Amniotic stem cell (primary cell): ENCODE measurements at places on chromosomes 1 and 21.

- DNase-seq, result no peak
Measured at GRCh38 chr1:232322162-232322734, 307.7 kb downstream of the SIPA1L2 start.

GRCh38 chr1:29315876-29316275 is 79.6 kb downstream of the PTPRU start:
- no peak for DNase-seq

DNA sequence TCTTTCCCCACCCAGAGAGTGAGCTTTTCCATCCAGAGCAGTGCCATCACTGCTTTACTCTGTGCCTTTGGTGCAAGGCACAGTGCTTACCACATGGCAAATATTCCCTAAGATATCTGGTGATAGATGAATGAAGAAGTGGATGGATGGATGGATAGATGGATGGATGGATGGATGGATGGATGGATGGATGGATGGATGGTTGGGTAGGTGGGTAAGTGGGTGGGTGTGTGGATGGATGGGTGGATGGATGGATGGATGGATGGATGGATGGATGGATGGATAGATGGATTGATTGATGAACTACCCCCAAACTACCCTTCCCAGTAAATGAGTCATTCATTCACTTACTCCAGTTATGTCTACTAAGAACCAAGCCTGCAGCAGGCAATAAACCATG is 42.9 kb upstream of the SLC44A3 start:
- DNase-seq, result no peak

DNA sequence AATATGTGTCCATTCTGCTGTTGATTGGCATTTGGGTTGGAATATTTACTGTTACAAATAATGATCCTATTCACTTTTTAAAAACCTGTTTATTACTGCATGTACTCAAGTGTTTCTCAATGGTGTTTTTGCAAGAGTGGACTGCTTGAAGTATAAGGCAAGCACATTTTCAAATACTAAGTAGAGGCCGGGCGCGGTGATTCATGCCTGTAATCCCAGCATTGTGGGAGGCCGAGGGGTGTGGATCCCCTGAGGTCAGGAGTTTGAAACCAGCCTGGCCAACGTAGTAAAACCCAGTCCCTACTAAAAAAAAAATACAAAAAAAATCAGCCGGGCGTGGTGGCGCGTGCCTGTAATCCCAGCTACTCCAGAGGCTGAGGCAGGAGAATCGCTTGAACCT is 276.9 kb upstream of the ADGRL4 start:
- DNase-seq, result no peak

- DNase-seq, result no peak
Measured at GRCh38 chr1:36402504-36402890, 4.8 kb upstream of the LSM10 start.

DNA sequence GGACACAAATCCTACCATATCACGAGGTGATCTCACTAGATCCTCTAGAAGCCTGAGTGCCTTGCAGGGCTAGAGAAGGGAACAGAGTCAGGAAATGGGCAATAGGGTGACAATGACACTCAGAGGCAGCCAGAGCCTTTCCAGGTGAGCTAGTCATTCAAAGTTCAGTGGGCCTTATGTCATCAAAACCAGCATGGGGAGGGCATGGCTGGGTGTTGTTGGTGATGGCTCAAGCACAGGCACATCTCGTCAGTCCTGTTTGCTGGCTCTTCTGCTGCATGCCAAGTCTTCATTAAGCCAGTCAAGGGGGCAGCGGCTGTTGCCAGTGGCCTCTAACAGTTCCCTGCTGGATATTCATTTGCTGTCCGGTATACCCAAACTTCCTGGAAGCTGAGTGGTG is 99.6 kb upstream of the USP24 start:
- no peak for DNase-seq

DNA sequence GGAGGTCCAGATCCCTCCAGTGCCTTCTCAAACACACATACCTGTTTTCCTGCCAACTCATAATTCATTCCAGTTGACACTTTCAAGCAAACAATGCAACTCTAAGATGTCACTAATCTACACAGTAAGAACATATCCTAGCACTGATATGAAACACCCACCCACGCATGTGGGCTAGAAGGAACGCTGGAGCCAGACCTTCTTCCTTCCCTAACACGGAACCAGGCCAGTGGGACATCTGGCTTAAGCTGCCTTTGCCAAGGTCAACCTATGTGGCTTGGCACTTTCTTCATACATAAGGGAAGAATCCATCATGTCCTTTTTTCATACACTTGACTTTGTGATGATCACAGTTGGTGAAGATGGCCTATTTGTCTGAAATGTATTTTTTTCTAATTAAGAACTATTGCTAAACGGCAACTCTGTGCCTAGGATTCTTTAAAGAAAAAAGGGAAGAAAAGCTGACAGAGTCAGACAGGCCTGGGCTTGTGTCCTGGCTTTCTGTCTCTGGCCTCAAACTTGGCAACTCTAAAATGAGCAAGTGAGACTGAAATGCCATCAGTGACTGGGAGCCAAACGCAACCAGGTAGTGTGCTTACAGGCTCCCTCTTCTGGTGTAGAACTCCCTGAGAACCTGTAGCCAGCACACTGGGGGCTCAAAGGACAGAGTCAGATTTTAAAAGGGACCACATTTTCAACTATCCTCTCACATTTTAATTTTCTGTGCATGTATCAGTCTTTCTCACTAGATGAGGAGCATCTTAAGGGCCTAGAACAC is 92.6 kb upstream of the BEND5 start:
- DNase-seq, result no peak

- no peak for DNase-seq
Measured at GRCh38 chr1:160402001-160402795, 1.8 kb downstream of the VANGL2 start.

- no peak for DNase-seq
Measured at GRCh38 chr1:177925006-177925405, 44.9 kb downstream of the SEC16B start.

DNA sequence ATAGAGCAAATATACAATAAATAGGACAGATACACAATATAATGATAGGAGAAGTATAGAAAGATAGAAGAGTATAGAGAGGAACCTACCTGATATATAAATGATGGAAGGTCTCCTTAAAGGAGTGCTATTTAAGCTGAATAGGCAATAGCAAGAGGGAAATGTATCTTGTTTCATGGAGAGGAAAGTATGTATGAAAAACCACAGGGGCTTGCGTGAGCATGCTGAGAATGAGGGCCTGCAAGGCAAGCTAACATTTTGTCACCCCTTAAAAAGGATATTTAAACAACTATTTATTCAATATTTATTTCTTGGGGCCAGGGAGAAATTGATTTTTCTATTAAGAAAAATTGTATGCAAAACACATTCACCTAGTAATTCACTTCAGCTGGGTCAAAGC is 150.9 kb upstream of the ZRANB2 start:
- DNase-seq, result no peak

- no peak for DNase-seq
Measured at GRCh38 chr1:23114424-23115079, 54.1 kb downstream of the LUZP1 start.

GRCh38 chr1:107286125-107286524 is 145.3 kb downstream of the NTNG1 start:
- DNase-seq, result no peak

GRCh38 chr1:27960762-27961645 is 1.2 kb downstream of the XKR8 start:
- no peak for DNase-seq

DNA sequence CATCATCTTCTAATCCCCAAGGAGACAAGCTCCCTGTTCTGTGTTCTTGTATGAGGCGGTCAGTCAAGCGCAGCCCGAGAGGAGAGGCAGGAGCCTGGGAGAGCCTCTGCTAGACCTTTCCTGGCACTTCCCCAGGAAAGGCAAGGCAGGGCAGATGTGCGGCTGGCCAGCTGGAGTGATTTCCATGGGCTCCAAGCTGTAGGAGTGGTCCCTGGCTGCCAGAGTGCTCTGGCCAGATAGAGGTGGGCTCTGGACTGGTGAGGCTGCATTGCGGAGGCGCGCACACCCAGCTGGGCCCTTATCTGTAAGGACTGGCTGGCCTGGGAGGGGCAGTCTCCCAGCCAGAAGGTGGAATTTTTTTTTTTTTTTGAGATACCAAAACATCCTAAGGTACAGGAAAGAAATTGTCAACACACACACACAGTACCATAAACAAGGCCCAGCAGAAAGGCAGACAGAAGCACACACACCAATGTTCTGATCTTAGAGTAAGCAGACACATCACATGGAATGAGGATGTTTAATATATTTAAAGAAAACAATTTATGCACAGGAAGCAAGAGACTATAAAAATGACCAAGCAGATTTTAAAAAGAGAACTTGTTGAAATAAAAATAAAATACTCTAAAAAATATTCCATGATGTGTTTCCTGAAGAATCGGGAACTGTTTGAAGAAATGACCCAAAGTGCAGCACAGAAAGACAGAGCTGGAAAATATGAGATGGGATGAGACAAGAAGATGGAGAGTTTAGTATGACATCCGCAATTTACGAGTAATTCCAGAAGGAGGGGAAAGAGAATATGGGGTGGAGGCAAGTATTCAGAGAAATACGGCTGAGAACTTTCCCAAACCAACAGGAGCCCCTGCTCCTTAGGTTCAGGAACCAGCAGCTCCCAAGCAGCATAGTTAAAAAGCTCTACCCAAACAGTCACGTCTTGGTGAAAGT is 13.4 kb downstream of the IBA57 start:
- DNase-seq, result no peak

GRCh38 chr1:5308249-5308648 is 653.8 kb downstream of the AJAP1 start:
- no peak for DNase-seq

- DNase-seq, result no peak
Measured at GRCh38 chr1:186207391-186208085, 167.5 kb downstream of the TPR start.

DNA sequence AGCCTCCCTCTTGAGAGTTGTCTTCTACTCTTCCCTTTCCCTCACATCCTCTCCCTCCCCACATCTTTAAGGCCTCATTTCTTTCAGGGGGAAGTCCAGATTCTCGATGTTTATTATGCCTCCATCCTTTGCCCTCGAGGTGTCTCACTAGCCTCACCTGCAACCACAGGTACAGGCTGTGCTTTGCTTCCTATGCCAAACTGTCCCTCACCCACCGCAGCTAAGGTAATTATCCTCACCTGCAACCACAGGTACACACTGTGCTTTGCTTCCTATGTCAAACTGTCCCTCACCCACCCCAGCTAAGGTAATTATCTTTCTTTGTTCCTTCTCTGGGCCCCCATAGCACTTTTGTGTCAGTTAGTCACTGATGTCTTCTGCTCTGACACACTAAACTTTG is 328.1 kb upstream of the SNX7 start:
- DNase-seq, result no peak

GRCh38 chr1:183694066-183694465 is 41.0 kb upstream of the APOBEC4 start:
- no peak for DNase-seq

DNA sequence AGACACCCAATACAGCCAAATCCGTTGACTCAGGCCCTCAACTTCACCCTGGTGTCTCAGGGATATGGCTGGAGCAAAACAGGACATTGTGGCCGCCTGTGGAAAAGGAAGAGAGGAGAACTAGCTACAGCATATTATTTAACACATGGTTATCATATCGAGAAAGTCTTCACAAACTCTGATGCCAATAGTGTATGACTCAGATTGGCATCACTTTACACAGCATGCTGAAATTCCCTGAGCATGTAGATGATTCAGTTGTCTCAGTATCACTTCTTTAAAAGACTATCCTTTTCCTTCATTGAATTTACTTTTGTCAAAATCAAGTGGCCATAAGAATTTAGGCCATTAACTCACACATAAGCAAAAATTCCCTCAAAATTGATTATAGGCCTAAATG is 20.1 kb downstream of the HSD3B2 start:
- no peak for DNase-seq

- no peak for DNase-seq
Measured at GRCh38 chr1:209646558-209646957, 5.7 kb downstream of the LAMB3 start.

DNA sequence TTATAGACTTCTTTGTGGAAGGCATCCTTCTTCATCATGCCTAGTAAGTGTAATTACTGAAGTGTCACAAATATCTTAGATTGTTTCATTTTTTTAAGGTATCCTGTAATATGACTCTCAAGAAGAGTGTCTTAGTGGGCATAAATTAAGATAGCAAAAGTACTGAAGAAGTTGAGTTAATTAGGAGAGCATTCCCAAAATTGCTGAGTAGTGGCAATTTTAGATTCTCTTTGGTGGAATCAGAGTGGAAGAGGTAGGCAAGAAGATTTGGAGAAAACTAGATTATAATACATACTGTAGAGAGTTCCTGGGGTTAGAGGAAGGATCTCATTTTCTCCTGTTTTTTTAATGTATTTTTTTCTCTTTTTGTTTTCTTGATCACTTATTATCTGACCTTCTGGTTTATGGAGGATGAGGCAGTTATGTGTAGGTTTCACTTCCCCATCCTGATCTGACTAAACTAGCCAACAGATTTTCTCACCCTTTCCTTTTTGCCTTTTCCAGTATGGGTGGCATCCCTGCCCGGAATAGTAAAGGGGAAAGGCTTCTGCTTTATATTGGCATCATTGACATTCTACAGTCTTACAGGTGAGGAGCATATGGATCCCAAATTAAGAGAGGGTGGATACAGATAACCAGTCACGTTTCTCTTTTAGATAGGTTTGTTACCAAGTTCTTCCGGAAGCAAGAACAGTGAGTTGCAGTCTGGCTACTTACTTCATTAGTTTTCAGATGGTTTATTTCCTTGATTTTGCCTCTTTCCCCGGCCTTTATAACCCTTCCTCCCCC is 16.7 kb upstream of the PSMD4 start:
- no peak for DNase-seq

DNA sequence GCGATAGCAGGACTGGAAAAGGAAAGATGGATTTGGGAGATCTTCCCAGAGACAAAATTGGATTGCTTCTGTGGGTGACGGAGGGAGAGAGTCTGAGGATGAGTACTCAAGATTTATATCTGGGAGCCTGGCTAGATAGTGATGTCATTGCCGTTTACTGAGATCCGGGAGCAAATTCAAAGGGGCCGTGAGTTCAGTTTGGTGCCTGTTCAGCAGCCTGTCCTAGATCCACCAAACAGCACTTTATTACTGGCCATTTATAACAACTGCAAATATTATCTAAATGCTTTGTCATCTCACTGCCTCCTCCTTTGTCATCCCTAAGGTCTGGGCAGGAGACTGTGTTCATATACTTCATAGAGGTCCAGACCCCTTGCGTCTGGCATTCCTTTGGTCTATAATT is 29.2 kb downstream of the MAPKAPK2 start:
- no peak for DNase-seq

DNA sequence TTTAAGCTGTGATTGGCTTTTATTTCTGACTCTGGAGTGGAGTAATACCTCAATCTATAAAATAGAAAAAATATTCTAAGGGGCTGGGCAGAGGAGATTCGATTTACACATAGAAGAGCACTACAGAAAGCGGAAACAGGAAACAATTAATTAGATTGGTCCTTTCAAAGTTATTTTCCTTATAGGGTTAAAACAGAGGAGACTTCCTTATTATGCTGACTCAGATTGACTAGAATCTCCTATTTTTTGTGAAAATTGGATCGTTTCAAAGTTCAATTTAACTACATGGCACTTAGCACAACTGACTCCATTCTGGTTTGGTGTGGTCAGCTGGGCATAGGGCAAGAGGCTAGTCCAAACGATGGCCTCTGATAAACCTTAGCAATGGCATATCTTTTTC is 48.3 kb upstream of the NCAM2 start:
- no peak for DNase-seq

- no peak for DNase-seq
Measured at GRCh38 chr21:17539323-17539722, 26.5 kb downstream of the CXADR start.

- no peak for DNase-seq
Measured at GRCh38 chr1:43067977-43068751, 103.9 kb downstream of the EBNA1BP2 start.
